ENCODE measurements at places on chromosomes 2 and 18.

- no peak for DNase-seq
Measured at GRCh38 chr2:137381731-137382130, 582.5 kb upstream of the HNMT start.

- peak; percentile 85 for DNase-seq
Measured at GRCh38 chr2:8148260-8149006, 533.4 kb upstream of the ID2 start.

GRCh38 chr2:132416723-132417395, at the start of gene GPR39:
Gene GPR39 (plus strand): TSS chr2:132416805.
- no peak for DNase-seq

GRCh38 chr2:10078704-10079265, 1.4 kb downstream of the CYS1 start:
- no peak for DNase-seq

DNA sequence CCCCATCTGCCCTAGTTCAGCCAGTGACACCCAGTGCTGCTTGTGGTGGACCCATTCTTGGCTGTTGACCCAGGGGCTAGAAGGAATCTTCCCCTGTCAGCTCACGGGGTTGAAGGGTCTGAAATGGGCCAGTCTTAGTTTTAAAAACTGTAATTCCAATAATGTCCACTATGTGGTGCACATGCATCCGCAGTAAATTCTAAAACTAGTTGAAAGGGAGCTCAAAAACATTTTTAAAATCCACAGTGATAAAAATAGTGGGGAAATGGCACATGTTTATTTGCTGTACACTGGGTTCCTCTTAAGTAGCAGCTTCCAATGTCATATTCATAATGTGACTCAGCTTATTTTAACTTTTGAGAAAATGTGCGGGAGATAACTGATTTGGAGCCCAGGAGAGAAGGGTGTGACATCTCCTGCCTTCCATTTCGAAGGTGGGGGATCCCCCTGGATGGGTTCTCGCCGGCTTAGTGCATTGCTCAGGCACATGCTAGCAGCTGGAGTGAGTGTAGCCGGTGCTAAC, 32.8 kb downstream of the GRHL1 start:
- DNase-seq = no peak

DNA sequence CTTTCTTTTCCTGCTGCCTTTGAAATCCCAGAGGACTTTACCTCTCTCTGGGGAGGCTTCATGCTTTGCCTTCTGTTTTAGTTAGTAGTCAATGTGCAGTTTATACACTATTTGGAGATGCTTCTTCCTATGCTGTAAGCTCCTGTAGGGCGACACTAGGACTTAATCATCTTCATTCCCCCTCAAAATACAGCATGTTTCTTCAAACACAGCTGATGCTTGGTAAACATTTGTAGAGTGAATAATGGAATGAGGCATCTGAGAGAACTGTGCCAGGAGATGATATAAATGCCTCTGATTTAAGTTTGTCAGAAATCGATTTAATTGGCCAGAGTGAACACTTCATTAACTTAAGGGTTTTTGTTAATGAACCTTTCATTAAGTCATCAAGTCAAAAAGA, 43.4 kb downstream of the LHCGR start:
- no peak for DNase-seq

DNA sequence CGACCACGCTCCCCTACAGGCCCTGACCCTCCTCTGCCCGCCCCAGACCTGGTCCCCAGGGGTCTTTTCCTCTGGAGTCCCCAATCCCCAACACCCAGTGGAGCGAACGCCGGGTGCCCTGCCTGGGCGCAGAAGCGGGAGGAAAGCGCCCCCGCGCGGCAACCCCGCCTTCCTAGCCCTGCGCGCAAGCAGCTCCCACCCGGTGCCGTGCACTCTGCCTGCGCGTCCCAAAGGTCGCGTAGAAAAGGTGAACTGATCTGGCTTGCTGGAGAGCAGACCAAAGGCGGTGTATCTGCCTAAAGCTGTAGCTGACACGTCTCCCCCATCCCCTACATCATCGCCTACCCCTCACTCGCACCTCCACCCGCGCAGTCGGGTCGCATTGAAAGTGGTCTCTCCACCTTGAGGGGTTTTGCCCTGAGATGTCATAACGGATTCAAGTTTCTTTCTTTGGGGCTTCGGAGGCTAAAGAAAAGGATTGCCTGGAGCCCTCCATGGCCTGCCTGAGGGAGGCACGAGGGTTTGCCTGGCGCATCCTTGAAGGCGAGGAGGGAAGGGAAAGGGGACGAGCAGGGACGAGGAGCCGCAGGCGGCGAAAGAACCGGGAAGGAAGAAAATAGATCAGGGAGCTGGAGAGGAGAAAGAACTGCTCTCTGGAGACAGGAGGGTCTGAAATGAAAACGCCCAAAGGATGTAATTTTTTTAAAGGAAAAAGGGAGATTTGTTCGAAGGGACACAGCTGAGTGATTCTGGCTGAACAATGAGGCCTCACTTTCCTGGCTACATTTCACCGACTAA, 5.8 kb downstream of the GAD1 start:
- DNase-seq = no peak

DNA sequence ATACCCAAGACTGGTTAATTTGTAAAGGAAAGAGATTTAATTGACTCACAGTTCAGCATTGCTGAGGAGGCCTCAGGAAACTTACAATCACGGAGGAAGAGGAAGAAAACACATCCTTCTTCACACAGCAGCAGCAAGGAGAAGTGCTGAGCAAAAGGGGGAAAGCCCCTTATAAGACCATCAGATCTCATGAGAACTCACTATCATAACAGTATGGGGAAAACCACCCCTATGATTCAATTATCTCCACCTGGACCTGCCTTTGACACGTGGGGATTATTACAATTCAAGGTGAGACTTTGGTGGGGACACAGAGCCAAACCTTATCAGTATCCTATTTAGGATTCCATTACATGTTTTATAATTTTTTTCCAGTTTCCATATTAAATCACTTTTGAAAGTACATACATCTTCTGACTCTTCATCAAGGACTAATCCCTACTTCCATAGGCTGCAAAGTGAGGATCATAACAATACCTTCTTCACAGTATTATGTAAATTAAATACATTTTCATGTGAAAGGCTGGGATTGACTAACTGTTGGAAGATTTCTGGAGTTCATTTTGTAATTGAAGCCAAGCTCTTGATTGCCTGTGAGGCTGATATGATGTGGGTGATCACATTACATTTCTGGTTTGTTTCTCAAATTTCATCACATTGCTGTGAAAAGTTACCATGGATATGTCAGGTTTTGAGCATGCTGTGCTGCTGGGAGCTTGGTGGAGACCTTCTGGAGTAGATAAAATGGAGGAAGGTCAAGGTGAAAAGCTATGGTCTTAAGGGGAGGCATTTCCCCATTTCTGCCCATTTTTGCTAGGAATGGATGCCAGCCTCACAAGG, 31.7 kb upstream of the CERS6 start:
- peak; percentile 27 for DNase-seq

GRCh38 chr2:105518897-105519296, 120.0 kb upstream of the FHL2 start:
- DNase-seq = no peak

- DNase-seq = no peak
Measured at GRCh38 chr18:3663870-3664512, 214.0 kb downstream of the TGIF1 start.

DNA sequence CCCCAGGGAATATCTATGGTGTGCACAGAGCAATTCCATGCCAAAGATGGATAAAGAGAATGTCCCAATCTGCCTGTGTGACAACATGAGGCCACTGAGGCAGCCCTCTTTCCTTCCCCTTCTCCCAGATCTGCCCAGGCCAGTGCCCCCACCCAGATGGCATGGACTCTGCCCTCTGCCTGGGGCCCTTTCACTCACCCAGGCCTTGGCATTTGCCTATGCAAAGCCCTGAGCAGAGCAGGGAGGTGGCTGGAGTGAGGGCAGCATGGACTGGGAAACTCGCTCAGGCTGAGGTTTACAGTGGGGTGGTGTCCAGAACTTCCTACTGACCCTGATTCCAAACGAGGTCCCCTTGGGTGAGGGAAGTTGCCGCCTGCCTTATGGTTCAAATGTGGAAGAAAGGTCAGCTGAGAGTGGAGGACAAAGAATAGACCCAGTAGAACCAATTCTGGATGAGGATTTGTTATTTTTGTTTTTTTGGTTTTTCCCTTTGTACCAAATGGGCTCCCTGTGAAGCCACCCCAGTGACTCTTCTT, 8.9 kb downstream of the SH2D6 start:
- no peak for DNase-seq

- DNase-seq = no peak
Measured at GRCh38 chr2:190972846-190973245, 41.1 kb downstream of the STAT1 start.

- peak; percentile 32 for DNase-seq
Measured at GRCh38 chr2:98608962-98609604, 694 bp downstream of the UNC50 start.

GRCh38 chr2:36404754-36405153, 49.2 kb downstream of the CRIM1 start:
- DNase-seq = no peak

DNA sequence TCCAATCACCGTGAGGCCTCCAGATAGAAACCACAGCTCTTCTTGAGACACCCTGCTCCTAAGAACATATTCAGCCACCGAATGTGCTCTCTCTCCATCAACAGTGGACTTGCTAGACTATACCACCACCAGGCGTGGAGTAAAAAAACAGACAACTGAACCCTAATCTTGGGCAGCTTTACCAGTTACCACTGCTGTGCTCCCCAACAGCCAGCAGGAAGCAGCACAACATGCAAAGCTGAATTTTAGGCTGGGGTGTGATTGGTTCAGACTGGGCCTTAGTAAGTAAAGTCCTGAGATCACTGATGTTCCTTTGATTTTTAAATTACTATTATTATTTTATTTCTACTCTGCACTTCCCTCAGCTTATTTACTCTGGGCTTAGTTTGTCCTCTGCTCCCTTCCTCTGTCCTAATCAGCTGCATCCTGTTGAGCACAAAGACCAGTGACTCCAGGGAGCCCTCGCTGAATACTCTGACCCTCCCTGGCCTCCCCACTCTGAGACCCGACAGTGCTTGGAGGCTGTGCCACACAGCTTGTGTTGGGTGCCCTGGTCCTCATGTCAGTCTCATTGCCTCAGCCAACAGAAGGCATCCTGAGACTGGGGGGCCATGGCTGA, 21.9 kb downstream of the MRPL35 start:
- peak; percentile 41 for DNase-seq

GRCh38 chr18:49285627-49286026, 174.8 kb downstream of the DYM start:
- DNase-seq = no peak

- DNase-seq = no peak
Measured at GRCh38 chr2:88057437-88057844, 1.9 kb upstream of the KRCC1 start.

- DNase-seq = no peak
Measured at GRCh38 chr18:51229328-51229727, 31.8 kb upstream of the MEX3C start.

DNA sequence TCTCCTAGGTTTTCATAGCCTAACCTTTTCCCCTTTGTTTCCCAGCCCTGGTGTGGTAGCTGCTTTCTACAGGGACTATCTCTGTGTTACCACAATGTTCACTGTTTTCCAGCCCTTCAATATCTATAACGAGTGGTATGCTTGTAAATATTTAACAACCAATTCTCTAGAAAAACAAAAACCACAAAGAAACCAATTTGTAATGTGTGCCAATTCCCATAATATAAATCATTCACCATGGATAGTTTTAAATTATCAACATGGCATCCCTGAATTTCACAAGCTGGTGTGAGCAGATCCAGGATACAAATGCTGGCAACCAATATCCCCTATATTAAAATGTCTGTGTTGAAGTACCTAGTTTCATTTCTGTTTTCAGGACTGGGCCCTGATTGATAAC, 207.5 kb upstream of the FBXO11 start:
- no peak for DNase-seq

DNA sequence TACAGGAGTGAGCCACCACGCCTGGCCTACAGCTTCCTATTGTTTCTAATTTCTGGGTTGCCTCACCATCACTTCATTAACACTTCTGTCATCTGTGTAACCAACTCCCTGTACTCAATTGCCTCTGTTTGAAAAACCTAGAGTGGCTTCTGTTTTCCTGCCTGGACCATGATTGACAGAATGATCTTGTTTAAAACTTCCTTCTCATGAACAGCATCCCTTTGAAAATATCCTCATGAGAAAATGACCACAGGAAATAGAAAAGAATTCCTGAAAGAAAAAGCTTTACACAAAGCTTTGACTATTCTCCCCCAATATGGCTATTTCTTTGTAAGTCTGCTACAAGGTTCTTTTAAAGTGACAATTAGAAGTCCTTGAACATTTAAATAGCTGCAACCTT, 672.3 kb downstream of the ARHGAP15 start:
- no peak for DNase-seq

DNA sequence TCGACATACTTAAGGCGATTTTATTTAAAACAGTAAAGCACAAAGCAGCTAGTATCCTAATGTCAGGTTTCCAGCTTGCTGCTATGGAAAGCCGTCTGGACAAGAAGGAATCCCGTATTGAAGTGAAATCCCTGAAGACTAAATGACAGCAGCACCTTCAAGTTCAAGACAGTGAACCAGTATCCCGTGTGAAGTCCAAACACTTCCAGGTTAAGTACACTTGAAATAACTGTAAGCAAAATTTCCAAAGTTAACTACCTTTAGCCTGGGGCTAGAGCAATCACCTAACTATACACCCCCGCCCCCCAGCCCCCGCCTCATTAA, 1.2 kb downstream of the MBOAT2 start:
- no peak for DNase-seq

GRCh38 chr18:44937960-44938719, 257.5 kb downstream of the SETBP1 start:
- no peak for DNase-seq

- DNase-seq = peak; percentile 87
Measured at GRCh38 chr2:17646081-17646554, 105.6 kb downstream of the VSNL1 start.

GRCh38 chr2:238383743-238384380, 42.9 kb upstream of the ASB1 start:
- DNase-seq = no peak

Measured in brain microvascular endothelial cell (primary cell).